ENCODE measurements at places on chromosomes 3 and 15.

- DNase-seq: no peak
Measured at GRCh38 chr3:193645806-193646205, 52.8 kb downstream of the OPA1 start.

- DNase-seq: no peak
Measured at GRCh38 chr15:58138106-58138505, at the start of gene AQP9. TSS of gene AQP9 (plus strand) at chr15:58138381. CDS start at chr15:58138566, 185 bp downstream.

DNA sequence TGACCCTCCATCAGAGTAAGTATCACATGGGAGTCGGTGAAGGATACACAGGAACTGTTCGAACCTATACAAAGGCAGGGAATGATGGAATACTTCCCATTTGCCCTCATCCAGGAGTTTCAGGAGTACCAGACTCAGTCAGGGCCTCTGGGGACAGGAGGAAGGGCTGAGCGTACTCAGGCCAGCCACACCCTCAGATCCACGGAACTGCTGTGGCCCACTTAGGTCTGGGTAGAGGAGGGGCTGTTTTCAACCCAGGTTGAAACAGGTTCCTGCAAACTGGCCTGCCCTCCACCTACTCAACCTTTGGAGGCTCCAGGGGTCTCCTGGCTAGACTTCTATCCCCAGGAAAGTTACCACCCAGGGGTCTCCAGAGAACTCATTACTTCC, 6.7 kb upstream of the IGDCC3 start:
- no peak for DNase-seq

GRCh38 chr15:78392430-78392829, 45.6 kb upstream of the IREB2 start:
- DNase-seq: no peak

GRCh38 chr3:8607234-8608040, 37.2 kb downstream of the SSUH2 start:
- no peak for DNase-seq

- no peak for DNase-seq
Measured at GRCh38 chr15:67193223-67193990, 61.1 kb downstream of the AAGAB start.

- DNase-seq: no peak
Measured at GRCh38 chr15:52039925-52040781, 21.1 kb downstream of the MAPK6 start.

DNA sequence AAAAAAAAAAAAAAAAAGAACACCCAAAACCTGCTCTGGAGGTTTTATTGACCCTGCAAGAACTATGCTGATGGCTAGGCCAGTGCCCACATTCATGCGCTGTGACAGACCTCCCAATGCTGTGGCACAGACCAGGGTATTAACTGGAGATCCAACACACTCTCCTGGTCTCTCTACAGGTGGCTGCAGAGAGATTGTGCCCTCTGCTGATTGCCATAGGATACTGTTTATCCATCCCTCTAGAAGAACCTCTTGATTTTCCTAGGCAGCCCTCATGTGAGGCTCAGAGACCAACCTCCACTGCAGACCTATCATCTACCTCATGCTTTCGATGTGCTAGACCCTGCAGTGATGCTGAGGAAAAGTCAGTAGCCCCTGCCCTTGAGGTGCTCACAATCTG, 125.5 kb upstream of the TRIM42 start:
- DNase-seq: no peak

DNA sequence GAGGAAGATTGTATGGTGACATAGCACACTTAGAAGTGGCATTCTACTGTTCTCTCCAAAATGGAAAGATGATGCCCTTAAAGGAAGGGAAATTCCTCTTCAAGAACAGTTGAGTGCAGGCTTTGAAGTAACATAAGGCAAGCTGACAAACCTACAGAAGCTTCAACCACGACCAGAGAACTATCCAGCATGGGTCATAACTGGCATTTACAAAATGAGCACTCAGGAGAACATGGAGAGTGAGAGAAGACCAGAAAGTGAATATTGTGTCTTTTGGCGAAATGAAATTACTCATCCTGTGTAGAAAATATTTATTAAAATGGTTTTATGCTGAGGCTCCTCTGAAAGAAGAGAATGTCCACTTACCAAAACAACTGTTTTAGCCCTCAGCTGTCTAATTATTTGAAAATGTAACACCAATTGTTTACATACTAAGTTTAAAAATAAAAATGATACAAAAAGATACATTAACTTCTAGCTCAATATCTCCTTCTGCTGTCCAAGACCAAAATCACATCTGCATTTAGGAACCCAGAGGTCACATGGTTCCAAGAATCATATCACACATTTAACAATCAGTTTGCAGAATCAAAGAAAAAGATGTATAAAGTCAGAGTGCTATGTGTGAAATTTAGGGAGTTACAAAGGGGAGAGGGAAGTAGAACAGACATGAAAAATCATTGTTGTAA, 216.9 kb downstream of the ATP8B4 start:
- DNase-seq: no peak

DNA sequence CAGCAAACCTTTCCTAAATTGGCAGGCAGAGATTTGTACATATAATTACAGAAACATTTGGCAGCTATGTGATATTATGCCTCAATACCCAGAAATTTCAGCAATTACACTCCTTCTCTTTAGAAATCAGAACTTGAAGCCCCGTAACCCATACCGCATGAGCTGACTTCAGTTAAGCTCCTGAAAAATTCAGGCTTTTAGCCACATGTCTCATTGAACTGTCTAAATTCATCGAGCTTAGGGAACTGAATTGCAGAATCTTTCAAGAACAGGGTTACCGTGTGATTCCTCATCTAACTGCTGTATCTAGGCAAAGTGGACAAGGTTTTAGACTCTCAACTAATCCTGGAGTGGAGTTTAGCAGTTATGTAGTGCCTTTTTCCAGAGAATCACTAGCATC, 333.0 kb downstream of the EPHA3 start:
- DNase-seq: no peak

- DNase-seq: no peak
Measured at GRCh38 chr15:84783493-84784251, 33.5 kb upstream of the ALPK3 start.

- DNase-seq: no peak
Measured at GRCh38 chr3:86914670-86915069, 76.3 kb downstream of the VGLL3 start.

GRCh38 chr15:50265620-50266019, at the start of gene HDC:
TSS of gene HDC (minus strand) at chr15:50265726. CDS start at chr15:50265623, 103 bp downstream.
- DNase-seq: no peak

DNA sequence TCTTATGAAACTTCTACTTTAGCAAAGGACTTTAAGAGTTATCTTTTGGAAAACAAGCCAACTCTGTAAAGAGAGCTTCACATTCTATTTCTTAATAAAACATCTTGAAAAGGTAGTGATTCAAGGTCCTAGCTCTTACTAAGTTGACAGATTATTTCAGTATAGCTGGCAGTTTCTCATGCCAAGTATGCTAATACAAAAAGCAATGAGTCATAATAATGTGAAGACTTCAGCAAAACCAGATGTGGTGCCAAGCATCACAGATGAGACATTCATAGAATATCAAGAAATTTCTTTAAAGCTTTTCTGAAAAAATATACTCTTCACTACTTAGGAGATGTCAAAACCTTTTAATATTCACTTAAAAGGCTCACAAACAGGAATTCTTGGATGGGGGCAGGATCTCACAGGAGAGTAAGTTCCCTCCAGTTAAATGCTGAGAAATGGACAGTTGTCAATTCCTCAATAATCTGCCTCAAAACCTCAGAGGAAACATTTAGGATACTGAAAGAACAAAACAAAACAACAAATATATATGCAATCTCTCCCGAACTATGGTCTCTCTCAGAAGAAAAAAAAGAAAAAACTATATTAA, 45.6 kb downstream of the DCBLD2 start:
- DNase-seq: no peak

GRCh38 chr3:188243124-188243795, 89.3 kb downstream of the LPP start:
- no peak for DNase-seq

GRCh38 chr15:95742256-95742655, 588.2 kb upstream of the NR2F2 start:
- no peak for DNase-seq

DNA sequence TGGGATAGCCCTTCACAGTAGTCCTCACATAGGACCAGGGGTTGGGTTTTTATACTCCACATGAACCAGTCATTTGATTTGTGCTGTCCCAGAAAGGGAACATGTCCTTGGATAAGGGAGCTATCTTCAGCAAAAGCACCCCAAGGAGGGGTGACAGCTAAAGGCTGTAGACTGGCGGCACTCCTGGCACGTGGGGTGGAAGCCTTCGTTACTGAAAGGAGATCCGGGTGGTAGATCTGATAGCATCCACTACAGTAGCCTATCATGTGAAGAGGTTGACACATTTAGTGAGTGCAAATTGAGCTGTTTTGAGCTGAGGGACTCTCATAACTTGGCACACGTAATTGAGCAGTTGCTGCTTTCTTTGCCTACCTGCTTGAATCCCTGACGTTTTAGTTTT, 588.8 kb upstream of the GOLIM4 start:
- DNase-seq: no peak

- DNase-seq: no peak
Measured at GRCh38 chr3:187709155-187709554, 6.8 kb upstream of the RTP2 start.

DNA sequence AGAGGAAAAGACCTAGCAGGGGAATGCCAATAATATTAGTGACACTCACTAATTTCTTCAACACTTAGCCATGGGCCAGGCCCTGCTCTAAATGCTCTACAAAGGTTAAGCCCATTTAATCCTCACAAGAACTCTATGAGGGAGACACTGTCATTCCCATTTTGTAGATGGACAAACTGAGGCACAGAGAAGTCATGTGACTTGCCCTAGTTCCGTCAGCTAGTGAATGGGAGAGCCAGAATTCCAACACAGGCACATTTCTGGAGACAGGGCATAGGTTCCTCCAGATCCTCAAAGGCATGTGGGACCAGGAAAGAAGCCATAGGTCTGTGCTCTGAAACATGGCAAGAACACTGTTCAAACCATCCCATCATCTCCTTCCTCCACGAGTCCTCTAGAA, 31.5 kb downstream of the LOXL1 start:
- DNase-seq: no peak

DNA sequence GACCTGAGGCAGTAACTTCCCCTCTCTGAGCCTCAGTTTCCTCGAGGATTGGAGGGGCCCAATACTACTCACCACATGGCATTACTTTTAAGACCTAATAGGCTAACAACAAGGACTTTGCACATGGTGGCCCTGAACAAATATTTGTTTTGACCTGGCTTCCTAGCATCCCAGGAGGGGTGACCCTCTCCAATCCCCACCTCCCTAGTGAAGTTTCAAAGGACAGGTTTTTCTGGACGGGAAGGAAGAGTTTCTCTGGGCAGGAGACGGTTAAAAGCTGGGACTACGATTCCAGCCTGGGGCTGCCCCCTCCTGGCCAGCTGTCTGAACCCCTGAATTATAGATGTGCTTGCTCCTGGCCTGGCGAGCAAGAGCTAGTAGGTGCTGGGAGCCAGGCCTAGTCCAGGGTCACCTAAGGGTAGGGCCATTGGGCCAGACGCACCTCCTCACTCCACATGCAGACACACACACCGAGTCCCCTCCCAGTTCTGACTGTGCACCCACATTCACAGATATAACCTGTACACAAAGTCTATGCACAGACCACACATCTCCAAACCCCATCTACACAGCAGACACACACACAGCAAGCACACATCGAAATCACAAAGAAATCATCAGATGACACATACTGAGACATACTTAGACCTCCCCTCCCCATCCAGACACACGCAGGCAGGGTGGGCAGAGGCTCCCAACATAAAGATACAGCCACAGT, 2.7 kb upstream of the ISL2 start:
- DNase-seq: no peak

DNA sequence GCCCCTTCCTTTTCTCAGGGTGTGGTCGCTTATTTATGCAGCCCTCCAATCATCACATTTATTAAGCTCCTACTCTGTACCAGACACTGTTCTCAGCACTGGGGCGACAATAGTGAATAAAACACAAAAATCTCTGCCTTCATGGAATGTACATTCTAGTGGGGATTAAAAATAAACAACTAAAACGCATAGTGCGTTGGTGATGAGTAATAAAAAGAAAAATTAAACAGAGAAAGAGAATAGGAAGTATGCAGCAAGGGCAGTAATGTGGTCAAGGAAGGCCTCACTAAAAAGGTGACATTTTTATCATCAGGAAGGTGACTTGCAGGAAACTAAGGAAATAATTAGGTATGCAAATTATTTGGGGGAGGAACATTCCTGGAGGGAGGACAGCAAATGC, 5.1 kb downstream of the SLC51B start:
- no peak for DNase-seq

DNA sequence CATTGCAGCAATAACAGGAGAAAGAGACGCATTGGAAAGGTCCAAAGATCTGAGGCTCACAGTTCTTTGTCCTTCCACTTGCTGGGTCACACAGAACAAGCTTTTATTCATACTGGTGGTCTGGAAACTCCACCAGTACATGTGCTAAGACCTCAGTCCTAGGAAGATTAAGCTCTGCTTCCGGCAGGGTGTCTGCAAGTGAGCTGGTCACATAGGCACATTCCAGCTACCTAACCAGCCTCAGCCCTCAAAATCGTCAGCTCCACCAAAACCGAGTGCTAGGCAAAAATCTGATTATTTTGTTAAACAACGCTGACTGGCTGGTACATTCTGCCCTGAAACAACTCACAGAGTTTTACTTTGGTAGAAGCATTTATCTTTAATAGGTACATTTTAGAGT, 2.2 kb downstream of the ZBED2 start:
- DNase-seq: no peak

GRCh38 chr15:90364251-90364650, 12.2 kb downstream of the ZNF774 start:
- DNase-seq: no peak

- no peak for DNase-seq
Measured at GRCh38 chr3:42814914-42815507, 5.8 kb downstream of the ACKR2 start.

DNA sequence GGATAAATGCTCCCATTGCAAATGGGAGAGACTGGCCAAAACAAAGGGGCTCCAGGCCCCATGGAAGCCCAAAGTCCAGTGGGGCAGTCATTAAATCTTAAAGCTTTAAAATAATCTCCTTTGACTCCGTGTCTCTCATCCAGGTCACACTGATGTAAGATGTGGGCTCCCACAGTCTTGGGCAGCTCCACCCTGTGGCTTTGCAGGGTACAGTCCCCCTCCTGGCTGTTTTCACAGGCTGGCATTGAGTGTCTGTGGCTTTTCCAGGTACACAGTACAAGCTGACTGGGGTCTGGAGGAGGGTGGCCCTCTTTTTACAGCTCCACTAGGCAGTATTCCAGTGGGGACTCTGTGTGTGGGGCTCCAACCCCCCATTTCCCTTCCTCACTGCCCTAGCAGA, 45.9 kb downstream of the NIPA2 start:
- no peak for DNase-seq

DNA sequence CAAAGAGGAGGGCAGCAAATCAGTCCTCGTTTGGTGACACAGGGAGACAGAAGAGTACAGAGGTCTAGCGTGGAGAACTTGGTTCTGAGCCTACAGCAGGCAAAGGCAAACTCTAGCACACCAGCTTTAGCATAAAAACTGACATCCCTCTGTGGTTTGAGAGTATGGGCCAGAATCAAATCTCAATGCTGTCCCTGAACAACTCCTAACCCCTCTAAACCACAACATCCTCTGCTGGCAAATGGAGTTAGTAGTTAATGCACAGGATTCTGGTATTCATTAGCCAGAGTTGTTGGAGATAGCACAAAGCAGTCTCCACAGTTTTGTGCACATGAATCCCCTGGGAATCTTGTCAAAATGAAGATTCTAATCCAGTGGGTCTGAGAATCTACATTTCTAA, 315.8 kb downstream of the NTRK3 start:
- no peak for DNase-seq

GRCh38 chr3:49567406-49567805, 13.1 kb downstream of the BSN start:
- DNase-seq: no peak

Data from NCI-H510A (cell line).